ENCODE measurements at places on chromosomes 13 and 19.

GRCh38 chr13:97967948-97968347 lies 14.5 kb downstream of the IPO5 start:
- no peak for DNase-seq

DNA sequence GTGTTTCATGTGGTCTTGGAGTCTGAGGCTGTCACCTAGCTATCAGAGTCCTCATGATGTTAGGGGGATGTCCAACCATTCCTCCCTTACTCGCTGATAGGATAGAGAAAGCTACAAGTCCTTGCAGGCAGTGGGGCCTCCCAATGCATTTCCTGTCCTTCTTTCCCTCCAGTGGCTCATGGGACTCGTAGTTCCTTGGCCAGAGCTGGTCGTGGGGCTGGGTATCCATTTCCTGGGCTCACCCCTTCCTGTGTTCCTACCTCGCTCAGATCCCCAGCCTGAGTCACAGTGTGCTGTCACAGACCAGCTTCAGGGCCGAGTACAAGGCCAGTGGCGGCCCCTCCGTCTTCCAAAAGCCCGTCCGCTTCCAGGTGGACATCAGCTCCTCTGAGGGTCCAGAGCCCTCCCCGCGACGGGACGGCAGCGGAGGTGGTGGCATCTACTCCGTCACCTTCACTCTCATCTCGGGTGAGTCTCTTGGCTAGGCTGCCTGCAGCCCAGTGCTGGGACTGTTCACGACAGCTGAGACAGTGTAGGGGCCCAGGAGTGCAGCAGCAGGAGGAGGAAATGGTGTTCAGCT lies 19.1 kb downstream of the TMEM150B start:
- no peak for DNase-seq

- no peak for DNase-seq
These were observed 141.7 kb downstream of the LACC1 start for GRCh38 chr13:44021422-44021821.

DNA sequence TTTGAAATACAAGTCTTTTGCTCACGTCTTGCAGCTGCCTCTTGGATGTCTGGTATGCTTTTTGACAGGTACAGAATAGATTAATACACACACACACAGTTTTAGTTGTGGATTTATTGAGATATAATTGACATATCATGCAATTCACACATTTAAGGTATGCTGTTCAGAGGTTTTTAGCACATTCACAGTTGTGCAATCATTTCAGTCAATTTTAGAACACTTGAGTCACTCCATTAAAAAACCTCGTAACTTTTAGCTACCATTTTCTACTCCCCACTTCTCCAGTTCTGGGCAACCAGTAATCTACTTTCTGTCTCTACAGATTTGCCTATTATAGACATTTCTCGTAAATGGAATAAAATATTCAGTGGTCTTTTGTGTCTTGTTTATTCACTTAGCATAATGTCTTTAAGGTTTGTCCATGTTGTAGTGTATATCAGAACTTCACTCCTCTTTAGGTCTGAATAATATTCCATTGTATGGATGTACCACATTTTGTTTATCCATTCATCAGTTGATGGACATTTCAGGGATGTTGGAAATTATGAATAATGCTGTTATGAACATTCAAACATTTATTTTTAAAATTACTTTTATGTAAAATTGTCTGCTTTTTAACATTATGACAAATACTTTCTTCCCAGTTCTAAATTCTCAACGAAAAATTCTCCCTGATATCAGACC lies 2.5 kb upstream of the ZMYM2 start:
- DNase-seq: no peak

DNA sequence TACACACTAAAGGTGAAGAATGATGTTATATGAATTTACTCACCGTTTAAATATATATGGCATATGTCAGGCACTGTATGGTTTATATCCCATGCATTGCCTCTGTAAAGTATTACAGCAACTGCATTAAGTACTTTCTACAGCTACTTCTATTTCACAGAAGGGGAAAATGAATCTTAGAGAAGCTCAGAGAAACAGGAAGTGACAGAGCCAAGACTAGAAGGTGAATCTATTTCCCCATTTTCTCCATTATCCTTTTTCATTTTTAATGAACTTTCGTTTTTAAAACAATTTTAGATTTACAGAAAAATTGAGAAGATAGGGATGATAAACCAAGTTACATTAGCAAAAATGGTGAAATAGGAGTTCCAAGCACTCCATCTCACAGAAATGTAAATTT lies 863.3 kb downstream of the UQCRFS1 start:
- DNase-seq: no peak

DNA sequence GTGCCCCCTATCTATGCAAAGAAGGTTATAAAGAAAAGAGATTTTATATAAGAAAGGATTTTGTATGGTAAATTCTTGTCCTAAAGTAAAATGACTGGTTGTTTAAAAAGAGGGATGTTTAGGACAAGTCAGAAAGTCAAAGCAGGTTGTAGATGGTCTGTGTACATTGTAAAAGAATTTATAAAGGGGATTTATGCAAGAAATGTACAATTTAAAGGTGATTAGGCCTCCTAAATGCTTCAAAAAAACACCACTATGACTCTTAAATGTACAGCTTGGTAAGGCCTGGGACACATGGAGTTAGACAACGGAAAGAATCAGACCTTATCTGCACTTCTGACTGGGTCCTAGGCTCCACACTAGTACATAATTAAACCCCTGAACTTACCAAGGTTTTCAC lies 19.3 kb upstream of the C13orf42 start:
- no peak for DNase-seq

GRCh38 chr19:15195371-15196334 lies 5.1 kb downstream of the NOTCH3 start:
- DNase-seq: no peak

- DNase-seq: no peak
These were observed 5.0 kb downstream of the NDUFA13 start for GRCh38 chr19:19520989-19521388.

DNA sequence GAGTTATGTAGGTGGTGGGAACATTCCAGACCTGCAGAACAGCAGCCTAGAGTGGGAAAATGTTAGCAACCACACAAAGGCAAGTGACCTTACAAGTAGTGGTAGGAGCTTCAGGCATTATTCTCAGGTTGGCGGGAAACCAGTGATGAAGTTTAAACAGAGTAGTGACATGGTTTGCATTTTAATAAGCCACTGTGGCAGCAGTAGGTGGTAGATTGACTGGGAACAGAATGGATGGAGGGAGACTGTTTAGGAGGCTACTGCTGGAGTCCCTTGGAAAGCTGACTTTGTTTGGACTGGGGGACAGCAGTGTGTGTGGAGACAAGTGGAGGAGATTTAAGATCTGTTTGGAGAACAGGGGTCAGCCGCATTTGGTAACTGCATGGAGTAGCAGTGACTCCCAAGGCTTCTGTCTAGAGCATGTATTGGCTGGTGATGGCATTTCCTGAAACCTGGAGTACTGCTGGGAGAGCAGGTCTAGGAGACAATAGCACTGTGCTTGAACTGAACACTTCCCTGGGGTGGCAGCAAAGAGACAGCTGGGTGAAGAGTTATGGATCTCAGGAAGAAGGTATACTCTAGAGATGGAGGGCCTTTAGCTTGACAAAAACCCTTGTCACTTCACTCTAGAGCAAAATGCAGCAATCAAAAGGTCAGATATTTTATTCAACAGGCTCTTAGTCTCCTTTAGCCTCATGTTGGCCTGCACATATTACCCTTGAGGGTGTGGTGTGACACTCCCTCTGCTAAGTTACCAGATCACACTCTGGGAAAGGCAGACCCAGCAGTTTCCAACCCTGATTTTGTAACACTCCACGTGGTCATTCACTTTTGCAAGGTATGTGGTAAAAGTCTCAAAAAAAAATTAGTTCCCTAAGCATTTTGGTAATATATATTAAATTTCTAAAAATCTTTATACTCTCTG lies 70.3 kb downstream of the DHRS12 start:
- DNase-seq: no peak

DNA sequence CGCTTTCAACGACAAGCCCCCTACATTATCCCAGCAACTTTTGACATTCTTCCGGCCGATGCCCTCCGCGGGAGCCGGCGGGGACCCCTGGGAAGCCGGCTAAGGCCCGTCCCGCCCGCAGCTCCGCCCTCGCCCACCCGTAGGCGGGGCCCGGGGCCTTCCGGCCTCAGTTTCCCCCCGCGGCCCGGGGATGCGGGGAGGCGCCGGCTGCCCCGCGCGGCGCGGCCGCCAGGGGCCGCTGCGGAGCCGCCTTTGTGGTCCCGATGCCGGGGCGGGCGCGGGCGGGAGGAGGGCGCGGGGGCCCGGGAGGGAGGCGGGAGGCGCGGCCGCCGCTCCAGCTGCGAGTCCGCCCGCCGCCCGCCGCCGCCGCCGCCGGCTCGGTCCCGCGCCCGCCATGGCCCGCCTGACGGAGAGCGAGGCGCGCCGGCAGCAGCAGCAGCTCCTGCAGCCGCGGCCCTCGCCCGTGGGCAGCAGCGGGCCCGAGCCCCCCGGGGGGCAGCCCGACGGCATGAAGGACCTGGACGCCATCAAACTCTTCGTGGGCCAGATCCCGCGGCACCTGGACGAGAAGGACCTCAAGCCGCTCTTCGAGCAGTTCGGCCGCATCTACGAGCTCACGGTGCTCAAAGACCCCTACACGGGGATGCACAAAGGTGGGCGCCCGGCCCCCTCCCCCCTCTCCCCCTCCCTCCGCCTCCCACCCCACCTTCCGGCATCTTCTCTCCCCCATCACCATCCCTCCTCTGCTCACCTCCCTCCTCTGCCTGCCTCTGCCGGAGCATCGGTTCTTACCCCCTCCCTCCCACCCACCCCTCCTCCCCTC lies at the start of gene CELF5:
Gene CELF5, plus strand, starts transcription at position 316 of the 823 bp plus-strand sequence. Its CDS starts 79 bp downstream, at position 395.
- DNase-seq: no peak

DNA sequence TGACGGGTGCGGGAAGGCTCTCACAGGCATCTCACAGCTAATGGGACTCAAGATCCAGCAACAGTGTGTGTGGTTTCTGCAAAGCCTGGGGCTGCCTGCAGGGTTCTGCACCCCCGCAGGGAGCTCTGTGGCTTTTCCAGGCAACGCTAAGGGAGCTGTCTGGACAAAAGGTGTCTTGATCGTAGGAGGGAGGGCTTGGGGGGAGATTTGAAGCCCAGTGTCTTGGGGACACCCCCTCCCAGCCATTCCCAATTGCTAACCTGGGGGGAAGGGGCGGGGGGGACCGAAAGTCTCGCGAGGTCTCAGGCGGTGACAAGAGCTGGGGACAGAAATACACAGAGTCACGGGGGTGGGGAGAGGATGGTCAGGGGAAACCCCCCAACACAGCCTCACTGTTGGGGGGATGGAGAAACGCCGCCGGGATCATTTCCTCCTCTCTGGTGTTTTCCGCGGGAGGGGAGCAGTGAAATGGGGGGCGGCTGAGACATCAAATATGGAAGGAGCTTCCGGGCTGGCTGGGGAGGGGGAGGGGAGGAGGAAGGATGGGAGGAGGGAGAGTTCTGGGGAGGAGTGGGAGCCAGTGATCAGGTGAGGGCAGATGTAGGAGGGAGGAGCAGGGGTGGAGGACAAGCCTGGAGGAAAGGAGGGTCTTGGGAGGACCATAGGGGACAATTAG lies 13.3 kb downstream of the KCNC3 start:
- no peak for DNase-seq

GRCh38 chr19:7304200-7304599 lies 10.0 kb upstream of the INSR start:
- no peak for DNase-seq

DNA sequence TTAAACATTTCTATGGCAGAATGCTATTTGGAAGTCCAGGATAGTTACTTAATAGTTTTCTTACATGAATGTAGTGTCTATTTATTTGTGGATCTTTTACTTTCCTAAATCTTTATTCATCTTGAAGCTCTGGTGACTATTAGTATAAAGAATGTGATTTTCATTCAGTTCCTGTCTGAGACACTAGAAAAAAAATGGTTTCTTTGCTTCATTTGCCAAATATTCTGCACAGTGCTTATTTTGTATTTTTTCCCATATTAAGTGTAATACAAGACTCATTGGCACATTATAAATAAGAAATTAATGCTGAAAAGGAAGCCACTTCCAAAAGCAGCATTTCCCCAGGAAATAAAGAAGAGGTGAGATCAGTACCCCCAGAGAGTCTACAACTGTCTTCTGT lies 109.8 kb downstream of the POSTN start:
- DNase-seq: no peak

- no peak for DNase-seq
These were observed 1.6 kb upstream of the TTC9B start for GRCh38 chr19:40219721-40220276.

- no peak for DNase-seq
These were observed 291.1 kb upstream of the ARGLU1 start for GRCh38 chr13:106858903-106859532.

DNA sequence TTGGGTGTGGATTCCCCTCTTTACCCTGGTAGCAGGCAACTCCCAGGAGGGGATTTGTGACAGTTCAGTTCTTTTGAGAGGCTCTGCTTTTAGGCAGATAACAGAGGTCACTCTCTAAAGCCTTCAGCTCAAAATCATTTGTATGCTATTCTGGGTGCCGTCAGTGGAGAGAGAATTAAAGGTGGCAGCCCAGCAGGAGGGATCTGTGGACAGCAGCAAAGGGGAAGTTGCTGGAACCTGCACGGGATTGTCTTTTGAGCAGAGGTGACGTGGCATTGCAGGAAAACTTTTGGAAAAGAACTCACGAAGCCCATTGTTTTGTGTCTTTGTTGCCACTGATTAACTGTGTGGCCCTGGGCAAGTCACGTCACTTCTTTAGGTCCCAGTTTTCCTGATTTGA lies 62.4 kb upstream of the C1QTNF9 start:
- DNase-seq: no peak

DNA sequence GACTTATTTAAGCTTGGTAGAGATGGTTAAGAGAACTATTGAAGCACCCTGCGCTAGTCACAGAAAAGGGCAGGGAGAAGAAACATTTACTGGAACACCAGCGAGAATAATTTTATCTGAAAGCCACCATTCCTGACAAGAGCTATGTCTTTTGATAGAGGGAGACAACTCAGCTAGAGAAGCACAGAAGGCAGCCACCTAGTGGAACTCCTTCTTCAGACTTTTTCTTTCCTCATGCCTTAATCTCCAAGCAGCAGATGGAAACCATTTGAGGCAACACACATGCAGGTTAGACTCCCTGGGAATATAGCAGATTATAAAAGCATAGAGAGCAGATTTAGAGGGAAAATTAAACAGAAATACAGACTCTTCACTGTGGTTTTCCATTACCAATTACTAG lies 813.4 kb downstream of the SLITRK6 start:
- DNase-seq: no peak

DNA sequence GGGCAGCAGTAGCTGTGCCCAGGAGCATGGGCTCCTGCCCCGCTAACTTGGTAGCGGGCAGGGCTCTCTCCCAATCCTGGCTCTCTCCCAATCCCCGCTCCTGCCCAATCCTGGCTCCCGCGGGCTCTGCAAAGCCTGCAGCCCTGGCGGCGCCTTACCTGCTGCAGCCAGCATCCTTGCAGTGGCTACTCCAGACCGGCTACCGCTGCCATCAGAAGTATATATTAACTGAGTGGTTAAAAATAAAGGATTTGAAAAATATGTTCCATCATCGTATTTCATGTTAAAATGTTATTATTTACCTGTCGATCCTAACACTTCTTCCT lies 698.2 kb downstream of the SLITRK1 start:
- no peak for DNase-seq

DNA sequence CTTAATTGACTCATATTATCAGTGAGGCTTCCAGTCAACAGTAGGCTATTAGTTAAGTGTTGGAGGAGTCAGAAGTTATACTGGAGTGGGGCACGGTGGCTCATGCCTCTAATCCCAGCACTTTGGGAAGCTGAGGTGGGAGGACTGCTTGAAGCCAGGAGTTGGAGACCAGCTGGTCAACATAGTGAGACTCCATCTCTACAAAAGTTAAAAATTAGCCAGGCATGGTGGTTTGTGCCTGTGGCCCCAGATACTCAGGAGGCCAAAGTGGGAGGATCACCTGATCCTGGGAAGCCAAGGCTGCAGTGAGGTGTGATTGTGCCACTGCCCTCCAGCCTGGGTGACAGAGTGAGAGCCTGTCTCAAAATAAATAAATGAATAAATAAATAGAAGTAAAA lies 53.2 kb downstream of the COMP start:
- DNase-seq: no peak
